T-cell (primary cell): ENCODE measurements at places on chromosomes 16 and 17.

GRCh38 chr16:64358291-64358690, 763.6 kb downstream of the CDH11 start:
- no peaks in the 10 kb centered on the region for H3K4me1 ChIP-seq

- H3K27me3 ChIP-seq: peaks cover 2% of the 10 kb centered on the region
- no peak overlapping the region for H3K27ac ChIP-seq
- H3K4me1 ChIP-seq: no peaks in the 10 kb centered on the region
- H3K36me3 ChIP-seq: no peaks in the 10 kb centered on the region
- H3K4me3 ChIP-seq: no peak overlapping the region
Observed at GRCh38 chr16:10511829-10512228, 68.6 kb downstream of the EMP2 start.

GRCh38 chr17:34909040-34909439, 52.2 kb downstream of the CCT6B start:
- H3K27ac ChIP-seq: no peak overlapping the region
- H3K4me1 ChIP-seq: no peaks in the 10 kb centered on the region
- H3K27me3 ChIP-seq: no peaks in the 10 kb centered on the region
- DNase-seq: no peak
- no peak overlapping the region for H3K4me3 ChIP-seq

DNA sequence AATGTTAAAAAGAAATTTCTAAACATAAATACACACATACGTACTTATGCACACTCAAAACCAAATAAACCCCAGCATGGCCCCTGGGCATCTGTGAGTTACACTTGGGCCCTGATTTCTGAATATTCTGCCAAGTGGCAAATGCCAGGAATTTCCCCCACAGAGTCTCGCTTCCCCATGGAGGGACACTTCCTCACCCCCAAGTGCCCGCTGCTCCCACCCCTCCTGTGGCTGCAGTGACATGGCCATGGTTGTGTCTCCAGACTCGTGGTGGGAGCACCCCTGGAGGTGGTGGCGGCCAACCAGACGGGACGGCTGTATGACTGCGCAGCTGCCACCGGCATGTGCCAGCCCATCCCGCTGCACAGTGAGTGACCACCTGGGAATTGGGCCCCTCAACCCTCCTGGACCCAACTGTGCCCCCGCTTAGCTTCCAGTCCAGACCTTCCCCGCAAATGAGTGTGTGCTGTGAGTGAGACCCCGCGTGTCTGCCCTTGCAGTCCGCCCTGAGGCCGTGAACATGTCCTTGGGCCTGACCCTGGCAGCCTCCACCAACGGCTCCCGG, 4.0 kb downstream of the ITGAD start:
- H3K27me3 ChIP-seq: no peaks in the 10 kb centered on the region
- no peak for DNase-seq
- H3K27ac ChIP-seq: no peak overlapping the region
- no peaks in the 10 kb centered on the region for H3K36me3 ChIP-seq
- no peaks in the 10 kb centered on the region for H3K4me1 ChIP-seq

GRCh38 chr16:17936766-17937402, 399.7 kb downstream of the NPIPA8 start:
- no peaks in the 10 kb centered on the region for H3K36me3 ChIP-seq
- H3K27me3 ChIP-seq: no peaks in the 10 kb centered on the region
- H3K4me1 ChIP-seq: no peaks in the 10 kb centered on the region
- no peak for DNase-seq
- no peak overlapping the region for H3K27ac ChIP-seq

GRCh38 chr17:49337884-49338283, 24.2 kb downstream of the ZNF652 start:
- no peaks in the 10 kb centered on the region for H3K36me3 ChIP-seq
- no peak overlapping the region for H3K4me3 ChIP-seq

GRCh38 chr16:66850115-66850815, 6.1 kb downstream of the CA7 start:
- no peaks in the 10 kb centered on the region for H3K36me3 ChIP-seq
- DNase-seq: no peak
- no peaks in the 10 kb centered on the region for H3K4me1 ChIP-seq
- H3K27me3 ChIP-seq: peaks cover 2% of the 10 kb centered on the region
- no peak overlapping the region for H3K27ac ChIP-seq

GRCh38 chr17:4959261-4959965, 8.2 kb downstream of the SPAG7 start:
- no peaks in the 10 kb centered on the region for H3K27me3 ChIP-seq
- H3K36me3 ChIP-seq: peaks cover 21% of the 10 kb centered on the region
- H3K4me1 ChIP-seq: no peaks in the 10 kb centered on the region
- no peak for DNase-seq
- no peak overlapping the region for H3K4me3 ChIP-seq
- no peak overlapping the region for H3K27ac ChIP-seq

- no peaks in the 10 kb centered on the region for H3K27me3 ChIP-seq
- no peak overlapping the region for H3K4me3 ChIP-seq
- no peak overlapping the region for H3K27ac ChIP-seq
- H3K36me3 ChIP-seq: no peaks in the 10 kb centered on the region
- no peak for DNase-seq
- no peaks in the 10 kb centered on the region for H3K4me1 ChIP-seq
Observed at GRCh38 chr17:7523033-7523432, 25.8 kb upstream of the TNFSF12 start.

DNA sequence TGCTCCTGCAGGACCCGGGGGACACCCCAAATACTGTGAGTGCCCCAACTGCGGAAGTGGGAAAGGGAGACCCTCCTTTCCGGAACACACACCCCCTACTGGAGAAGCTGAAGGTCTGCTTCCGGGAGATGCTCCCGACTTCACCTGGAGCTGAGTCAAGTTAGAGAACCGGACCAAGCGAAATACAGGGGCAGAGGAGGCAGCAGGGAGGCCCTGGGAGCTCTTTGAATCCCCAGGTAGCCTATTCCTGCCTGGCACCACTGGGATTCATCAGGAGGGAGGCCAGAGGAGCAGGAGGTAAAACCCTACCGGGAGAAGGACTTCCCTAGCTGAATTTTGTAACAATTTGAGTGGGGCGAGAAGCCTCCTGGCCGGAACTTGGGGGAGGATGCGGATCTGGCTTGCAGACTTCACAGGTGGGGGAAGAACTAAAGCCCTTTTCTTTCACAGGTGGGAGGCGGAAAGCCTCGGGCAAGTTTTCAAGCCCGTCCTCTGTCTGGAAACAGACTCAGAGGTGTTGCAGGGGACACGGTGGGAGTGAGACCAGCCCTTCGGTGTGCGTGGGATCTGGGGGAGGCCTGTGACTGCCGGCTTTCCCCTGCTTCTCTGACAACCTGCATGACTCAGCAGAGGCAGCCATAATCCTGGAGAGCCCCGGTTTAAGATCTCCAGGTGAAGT, 22.4 kb upstream of the TEKT1 start:
- peaks cover 14% of the 10 kb centered on the region for H3K4me1 ChIP-seq
- H3K36me3 ChIP-seq: no peaks in the 10 kb centered on the region
- H3K27me3 ChIP-seq: peaks cover 13% of the 10 kb centered on the region
- no peak for DNase-seq
- peak overlapping the region; percentile 17 for H3K4me3 ChIP-seq

DNA sequence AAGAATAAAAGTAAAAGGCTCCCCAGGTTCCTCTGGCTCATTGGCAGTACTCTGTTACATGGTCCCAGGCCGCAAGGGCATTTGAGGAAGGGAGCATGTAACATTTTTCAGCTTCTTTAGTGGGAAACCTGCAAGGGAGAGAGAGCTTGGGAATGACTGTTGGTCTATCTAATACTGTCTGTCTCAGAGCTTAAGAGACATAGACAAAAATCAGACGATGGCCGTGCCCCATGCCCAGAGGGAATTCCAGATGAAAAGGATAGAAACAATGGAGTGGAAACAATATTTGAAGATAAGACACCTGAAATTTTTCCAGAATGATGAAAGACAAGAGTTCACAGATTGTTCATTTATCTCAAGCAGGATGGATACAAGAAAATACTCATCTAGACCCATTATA, 48.1 kb upstream of the ADORA2B start:
- peaks cover 8% of the 10 kb centered on the region for H3K4me1 ChIP-seq
- H3K27me3 ChIP-seq: no peaks in the 10 kb centered on the region
- DNase-seq: no peak
- peak overlapping the region; percentile 61 for H3K27ac ChIP-seq

DNA sequence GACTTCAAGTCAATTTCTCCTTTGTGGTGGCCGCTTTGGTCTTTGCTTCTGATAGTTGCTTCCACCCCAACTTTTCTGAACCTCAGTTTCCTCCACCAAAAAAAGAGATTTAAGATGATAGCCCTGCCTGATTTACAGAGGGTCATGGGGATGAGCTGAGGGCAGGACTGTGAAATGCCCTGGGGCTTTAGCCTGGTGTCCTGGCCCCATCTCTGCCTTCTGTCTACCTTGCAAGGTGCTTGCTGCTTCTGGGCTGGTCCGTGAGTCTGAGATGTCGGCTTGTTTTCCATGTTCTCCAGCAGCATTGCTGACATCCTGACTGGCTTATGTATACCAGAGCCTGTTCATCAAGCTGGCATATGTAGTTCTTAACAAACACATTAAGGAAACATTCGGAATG, 191.9 kb upstream of the MPHOSPH6 start:
- H3K27ac ChIP-seq: no peak overlapping the region
- H3K4me1 ChIP-seq: no peaks in the 10 kb centered on the region
- peaks cover 2% of the 10 kb centered on the region for H3K27me3 ChIP-seq

DNA sequence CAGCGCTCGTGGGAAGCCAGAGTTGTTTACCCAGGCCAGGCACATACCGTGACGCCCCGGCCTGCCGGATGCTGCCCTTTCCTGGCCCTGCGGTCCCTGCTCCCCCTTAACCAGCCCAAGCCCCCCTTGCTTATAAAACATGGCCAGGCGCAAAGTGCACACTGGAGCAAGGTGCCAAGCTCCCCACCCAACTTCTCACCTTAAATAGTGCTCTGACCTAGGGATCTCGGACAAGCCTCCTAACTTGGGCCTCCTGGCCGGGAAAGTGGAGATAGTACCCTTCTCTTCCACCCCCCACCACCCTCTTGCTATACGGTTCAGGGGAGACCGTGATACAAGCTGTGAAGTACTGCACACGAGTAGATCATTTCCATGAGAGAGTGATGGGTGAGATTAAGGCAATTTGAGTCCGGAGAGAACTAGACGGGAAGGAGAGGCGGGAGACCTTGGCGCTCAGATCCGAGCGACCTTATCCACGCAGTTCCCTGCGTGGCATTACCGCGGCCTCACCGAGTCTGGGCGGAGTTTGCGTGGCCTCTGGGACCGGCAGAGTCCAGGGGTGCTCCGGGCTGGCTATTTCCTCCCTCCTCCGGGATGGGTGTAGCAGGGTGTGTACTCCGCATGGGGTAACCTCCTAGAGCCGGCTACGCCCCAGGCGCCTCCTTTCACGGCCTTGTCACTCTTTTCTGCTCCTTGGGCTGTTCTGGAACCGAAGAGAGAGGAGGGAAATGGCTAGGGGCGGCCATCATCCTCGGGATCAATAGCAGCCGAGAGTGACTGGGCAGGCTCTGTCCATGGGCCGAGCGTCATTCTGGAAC, 4.4 kb upstream of the LHX1 start:
- no peaks in the 10 kb centered on the region for H3K36me3 ChIP-seq
- H3K4me3 ChIP-seq: no peak overlapping the region
- H3K27me3 ChIP-seq: peaks cover 100% of the 10 kb centered on the region
- H3K27ac ChIP-seq: no peak overlapping the region

DNA sequence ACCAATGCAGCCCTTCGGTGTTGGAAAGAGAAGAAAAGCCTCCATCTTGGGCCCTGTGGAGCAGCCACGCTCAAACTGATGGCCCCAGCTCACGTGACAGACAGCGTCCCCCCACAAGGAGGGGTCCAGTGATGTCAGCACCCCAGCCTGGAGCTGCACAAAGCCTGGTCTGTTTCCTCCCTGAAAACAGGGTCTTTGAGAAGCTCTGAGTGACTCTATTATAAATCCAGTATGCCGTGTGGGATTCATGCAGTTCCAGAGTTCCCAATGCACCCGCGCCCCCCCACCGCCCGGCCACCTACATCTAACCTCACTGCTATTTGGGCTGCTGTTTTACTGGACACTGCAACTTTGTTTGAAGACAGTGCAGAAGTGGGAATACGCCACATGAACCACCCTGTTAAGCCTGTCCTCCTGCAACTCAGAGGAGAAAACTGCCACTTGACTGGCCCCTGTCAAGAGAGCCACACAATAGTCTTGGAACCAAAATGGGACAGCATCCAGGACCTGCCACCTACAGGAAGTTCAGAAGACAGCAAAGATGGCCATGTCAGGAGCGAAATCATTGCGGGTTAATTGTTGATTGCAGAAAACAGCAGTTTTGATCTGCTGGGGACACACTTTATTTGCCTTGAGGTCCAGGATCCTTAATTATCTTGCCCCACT, 33.1 kb downstream of the PMP22 start:
- no peaks in the 10 kb centered on the region for H3K4me1 ChIP-seq
- no peak for DNase-seq
- peaks cover 4% of the 10 kb centered on the region for H3K27me3 ChIP-seq
- H3K36me3 ChIP-seq: no peaks in the 10 kb centered on the region
- H3K4me3 ChIP-seq: no peak overlapping the region

- no peaks in the 10 kb centered on the region for H3K4me1 ChIP-seq
- no peak for DNase-seq
- H3K27me3 ChIP-seq: no peaks in the 10 kb centered on the region
- peaks cover 32% of the 10 kb centered on the region for H3K36me3 ChIP-seq
- no peak overlapping the region for H3K4me3 ChIP-seq
Observed at GRCh38 chr16:30721606-30722005, 22.6 kb downstream of the SRCAP start.

GRCh38 chr17:39026980-39027451, 59.8 kb upstream of the FBXO47 start:
- DNase-seq: no peak
- no peaks in the 10 kb centered on the region for H3K4me1 ChIP-seq
- no peak overlapping the region for H3K4me3 ChIP-seq
- H3K27ac ChIP-seq: no peak overlapping the region

GRCh38 chr17:79980246-79981043, 55.2 kb downstream of the TBC1D16 start:
- H3K27ac ChIP-seq: no peak overlapping the region
- DNase-seq: no peak
- no peaks in the 10 kb centered on the region for H3K27me3 ChIP-seq
- no peaks in the 10 kb centered on the region for H3K36me3 ChIP-seq
- no peak overlapping the region for H3K4me3 ChIP-seq

DNA sequence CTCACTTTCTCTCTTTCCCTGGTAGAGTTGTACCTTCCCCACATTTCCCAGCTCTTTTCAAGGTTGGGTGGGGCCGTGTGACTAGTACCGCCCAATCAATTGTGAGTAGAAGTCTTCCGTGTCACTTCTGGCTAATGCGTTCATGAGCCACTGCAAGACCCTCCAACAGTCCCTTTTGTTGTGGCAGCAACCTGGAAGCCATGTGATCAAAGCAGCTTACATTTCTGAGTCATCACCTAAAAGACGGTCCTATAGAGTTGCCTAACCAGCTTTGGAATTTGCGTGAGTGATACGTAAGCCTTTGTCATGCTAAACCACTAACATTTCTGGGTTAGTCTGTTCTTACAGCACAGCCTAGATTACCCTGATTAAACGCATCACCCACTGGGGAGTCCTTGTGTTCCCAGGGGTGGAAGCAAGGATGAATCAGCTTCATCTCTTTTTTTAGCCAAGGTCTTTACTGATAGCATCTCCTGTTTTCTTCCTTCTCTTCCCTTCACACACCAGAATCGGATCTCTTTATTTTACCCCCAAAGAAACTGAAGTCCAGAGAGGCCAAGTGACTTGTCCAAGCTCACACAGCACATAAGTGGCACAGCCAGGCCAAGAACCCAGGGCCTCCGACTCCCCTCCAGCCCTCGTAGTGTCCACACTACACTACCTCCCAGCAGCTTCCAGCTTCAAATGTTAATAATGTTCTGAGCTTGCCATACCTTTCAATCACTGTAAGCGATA, 366.3 kb upstream of the XYLT1 start:
- no peak for DNase-seq
- no peak overlapping the region for H3K27ac ChIP-seq
- H3K4me3 ChIP-seq: no peak overlapping the region
- no peaks in the 10 kb centered on the region for H3K36me3 ChIP-seq
- H3K4me1 ChIP-seq: no peaks in the 10 kb centered on the region
